ENCODE measurements at places on chromosomes 4 and X.

- DNase-seq = no peak
These were observed 32.0 kb upstream of the MAN2B2 start for GRCh38 chr4:6542951-6543350.

DNA sequence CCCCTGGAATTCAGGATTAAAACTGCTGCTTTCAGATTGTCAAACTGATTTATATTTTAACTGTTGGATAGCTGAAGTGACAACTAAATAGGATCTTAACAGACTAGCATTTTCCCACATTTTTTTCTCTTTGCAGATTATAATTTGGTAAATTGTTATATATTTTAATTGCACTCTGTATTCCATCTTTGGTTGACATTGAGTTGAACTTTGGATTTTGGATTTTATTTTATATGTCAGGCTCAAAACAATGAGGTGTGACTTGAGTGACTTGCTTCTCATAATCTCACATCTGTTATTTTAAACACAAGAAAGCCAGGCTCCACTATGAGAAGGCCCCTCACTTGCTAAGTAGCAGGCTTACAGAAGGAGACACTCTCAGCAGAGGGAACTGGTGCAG, 38.1 kb downstream of the NAA11 start:
- DNase-seq = no peak

DNA sequence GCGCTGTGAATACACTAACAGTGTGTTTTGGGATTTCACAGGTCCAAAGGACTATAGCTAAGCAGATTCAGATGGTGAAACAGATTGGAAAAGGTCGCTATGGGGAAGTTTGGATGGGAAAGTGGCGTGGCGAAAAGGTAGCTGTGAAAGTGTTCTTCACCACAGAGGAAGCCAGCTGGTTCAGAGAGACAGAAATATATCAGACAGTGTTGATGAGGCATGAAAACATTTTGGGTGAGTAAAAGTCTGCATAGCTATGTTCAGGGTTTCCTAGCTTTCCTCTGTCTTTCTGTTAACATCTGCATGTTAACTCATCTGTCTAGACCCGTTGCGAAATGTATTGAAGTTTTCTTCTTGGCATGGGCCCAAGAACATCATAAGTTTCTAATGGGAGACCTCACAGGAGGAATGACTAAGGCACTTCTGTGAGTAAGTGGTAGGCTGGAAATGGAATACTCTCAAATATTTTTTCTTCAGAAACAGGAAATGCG, 372.1 kb downstream of the BMPR1B start:
- DNase-seq = no peak

DNA sequence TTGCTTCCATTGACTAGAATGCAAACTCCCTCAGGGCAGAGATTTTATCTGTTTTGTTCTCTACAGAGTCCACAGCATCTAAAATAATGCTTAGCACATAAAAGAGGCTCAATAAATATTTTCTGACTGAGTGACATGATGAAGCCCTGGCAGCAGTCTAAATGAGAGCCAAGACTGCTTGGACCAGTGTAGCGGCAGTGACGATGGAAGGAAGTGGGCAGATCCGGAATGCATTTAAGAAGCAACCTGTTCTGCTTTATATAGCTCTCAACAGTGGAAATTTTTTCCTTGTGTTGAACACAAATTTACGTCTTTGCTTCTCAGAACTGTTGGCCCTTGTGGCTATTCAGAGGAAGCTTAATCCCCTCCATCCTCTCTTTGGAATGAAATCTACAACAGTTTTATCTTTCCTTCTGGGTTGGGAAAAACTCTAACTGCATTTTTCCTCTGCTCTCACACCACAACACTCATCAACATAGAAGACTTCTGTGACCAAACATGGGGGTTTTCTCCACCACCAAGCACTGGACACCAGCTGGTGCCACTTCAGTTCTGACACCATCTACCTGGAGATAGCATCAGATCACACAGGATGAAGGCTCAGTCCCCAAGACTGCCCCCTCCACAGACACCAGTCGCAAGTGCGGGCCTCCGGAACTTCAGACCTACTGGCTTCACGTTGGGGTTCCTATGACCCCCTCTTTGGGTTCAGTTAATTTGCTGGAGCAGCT, 7.0 kb upstream of the BEND4 start:
- no peak for DNase-seq

GRCh38 chrX:123581586-123581985, 151.3 kb downstream of the THOC2 start:
- no peak for DNase-seq

GRCh38 chr4:61958591-61958990, 758.5 kb downstream of the ADGRL3 start:
- DNase-seq = no peak

GRCh38 chr4:87003266-87003665, 68.5 kb downstream of the AFF1 start:
- DNase-seq = no peak

- DNase-seq = no peak
These were observed 80.3 kb upstream of the TET2 start for GRCh38 chr4:105066401-105066800.

- no peak for DNase-seq
These were observed 33.7 kb upstream of the ADH6 start for GRCh38 chr4:99252746-99253145.

- DNase-seq = no peak
These were observed 2.9 kb upstream of the FAT1 start for GRCh38 chr4:186726426-186727168.

GRCh38 chr4:147853706-147854105, 121.8 kb downstream of the ARHGAP10 start:
- DNase-seq = no peak

Measured in D721Med (cell line).